ENCODE measurements at places on chromosomes 16 and 17. TPM values are rescaled to one million over a fixed set of nuclear protein-coding genes. Genes with fewer than 3 reads are reported as not detected.

CRISPLD2 gene
- total RNA-seq = 133 TPM

ARHGAP44 gene
- 2.6 TPM for total RNA-seq

ABCA6 gene
- total RNA-seq = 22.8 TPM

WFDC1 gene
- 2.1 TPM for total RNA-seq

HOXB13 gene
- not detected for total RNA-seq

GP1BA gene
- total RNA-seq = 6.1 TPM

RAP1GAP2 gene
- total RNA-seq = 14.5 TPM

DNA sequence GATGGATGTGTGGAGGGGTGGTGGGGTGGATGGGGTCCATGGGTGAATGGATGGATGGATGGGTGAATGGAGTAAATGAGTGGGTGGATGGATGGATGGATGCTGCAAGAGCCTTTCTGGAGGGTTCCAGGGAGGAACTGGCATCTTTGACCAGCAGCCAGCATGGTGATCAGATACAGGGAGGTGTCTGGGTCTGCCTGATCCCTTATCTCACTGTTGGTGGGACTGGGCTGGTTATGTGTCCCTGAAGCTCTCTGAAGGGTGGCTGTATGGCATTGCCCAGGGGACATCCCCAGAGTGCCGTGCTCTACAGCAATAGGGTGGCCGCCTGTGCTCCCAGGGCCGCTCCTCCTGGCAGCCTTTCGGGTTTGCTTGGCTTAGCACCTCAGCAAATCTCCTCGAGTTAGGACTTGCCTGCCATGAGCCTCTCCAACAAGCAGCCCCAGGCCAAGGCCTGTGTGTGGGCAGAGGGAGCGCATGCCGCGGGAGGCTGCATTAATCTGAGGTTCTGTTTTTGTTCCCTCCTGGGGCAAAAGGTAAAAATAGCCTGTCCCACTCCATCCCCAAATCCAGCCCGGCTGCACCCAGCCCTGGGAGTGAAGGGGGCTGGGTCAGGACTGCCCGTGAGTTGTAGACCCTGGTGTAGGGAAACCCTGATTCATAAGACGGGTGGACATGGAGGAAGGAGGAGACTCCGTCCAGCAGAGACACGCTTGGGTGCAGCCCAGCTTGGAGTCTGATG, 165.4 kb downstream of the SEC14L1 start:
- H3K4me3 ChIP-seq = no peak overlapping the region
- no peak overlapping the region for H3K27ac ChIP-seq
- no peaks in the 10 kb centered on the region for H3K27me3 ChIP-seq
- no peak for DNase-seq
- H3K36me3 ChIP-seq = no peaks in the 10 kb centered on the region
- peaks cover 28% of the 10 kb centered on the region for H3K4me1 ChIP-seq

DNA sequence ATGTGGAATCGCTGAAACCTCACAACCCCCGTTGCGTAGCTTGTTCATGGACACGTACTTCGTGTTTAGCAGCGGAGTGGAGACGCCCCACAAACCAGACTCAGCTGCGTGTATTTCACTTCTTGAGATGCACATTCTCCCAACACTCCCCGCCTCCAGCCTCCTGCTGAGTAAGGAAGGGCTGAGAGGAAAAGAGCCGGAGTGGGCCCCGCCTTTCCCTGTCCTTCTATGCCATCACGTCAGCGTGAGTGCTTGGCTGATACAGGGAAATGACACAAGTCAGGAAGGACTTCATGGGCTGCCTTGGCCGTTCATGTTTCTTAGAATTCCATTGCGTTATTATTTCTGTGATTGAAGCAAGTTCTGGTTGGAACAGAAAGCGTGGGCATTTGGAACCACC, 68.6 kb upstream of the CBX4 start:
- H3K4me1 ChIP-seq = peaks cover 3% of the 10 kb centered on the region
- H3K36me3 ChIP-seq = no peaks in the 10 kb centered on the region
- H3K27ac ChIP-seq = no peak overlapping the region

DNA sequence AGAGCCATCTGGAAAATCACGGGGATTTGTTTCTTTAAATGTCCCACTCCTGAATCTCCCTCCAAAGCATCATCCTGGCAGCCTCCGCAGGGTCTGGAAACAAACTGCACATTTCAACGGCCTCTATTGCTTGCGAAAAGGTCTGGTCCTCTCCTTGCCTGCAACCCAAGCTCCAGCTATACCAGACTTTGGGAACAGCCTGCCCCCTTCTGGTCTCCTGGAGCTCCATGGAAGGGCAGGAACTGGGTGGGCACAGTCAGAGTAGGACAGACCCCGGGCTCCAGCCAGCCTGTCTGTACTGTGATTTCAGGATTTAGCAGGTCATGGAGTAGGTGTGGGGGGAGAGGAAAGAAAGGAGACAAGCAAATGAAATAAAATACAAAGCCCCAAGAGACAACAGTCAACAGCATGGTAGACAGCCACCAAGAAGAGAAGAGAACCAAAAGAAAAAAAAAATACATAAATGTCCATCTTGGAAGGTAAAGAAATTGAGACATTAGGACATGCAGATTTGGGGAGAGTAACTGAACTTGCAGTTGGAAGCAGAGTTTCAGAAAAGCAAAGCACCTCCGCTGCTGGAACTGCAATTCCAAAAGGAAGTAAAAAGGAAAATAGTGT, 2.7 kb downstream of the XYLT1 start:
- peaks cover 36% of the 10 kb centered on the region for H3K4me1 ChIP-seq
- no peak overlapping the region for H3K27ac ChIP-seq
- DNase-seq = peak; percentile 81
- peaks cover 5% of the 10 kb centered on the region for H3K27me3 ChIP-seq
- H3K36me3 ChIP-seq = no peaks in the 10 kb centered on the region

DNA sequence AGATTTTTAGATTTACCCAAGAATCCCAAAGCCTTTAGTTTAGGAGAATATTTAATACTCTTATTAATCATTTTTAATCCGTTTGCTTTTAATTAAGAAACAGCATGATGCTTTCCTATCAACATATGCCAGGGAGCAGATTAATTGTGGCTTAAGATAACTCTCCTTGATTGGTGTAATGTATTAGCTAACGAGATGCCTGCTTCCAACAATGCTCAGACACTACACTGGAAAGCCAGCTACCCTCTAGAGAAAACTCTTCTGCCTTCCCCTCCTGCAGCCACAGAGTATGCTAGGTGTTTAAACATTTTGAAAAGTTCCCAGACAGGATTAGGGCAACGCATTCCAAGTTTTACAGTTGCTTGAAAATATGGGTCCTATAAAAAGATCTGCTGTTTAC, 142.2 kb downstream of the AATF start:
- no peaks in the 10 kb centered on the region for H3K36me3 ChIP-seq
- H3K27me3 ChIP-seq = no peaks in the 10 kb centered on the region
- H3K27ac ChIP-seq = peak overlapping the region; percentile 89
- no peak for DNase-seq
- H3K4me3 ChIP-seq = no peak overlapping the region
- H3K4me1 ChIP-seq = peaks cover 39% of the 10 kb centered on the region

- H3K4me1 ChIP-seq = no peaks in the 10 kb centered on the region
- no peaks in the 10 kb centered on the region for H3K36me3 ChIP-seq
- no peak overlapping the region for H3K4me3 ChIP-seq
- DNase-seq = no peak
- H3K27me3 ChIP-seq = no peaks in the 10 kb centered on the region
- H3K27ac ChIP-seq = no peak overlapping the region
Measured at GRCh38 chr16:28035866-28036393, 27.6 kb downstream of the GSG1L start.

DNA sequence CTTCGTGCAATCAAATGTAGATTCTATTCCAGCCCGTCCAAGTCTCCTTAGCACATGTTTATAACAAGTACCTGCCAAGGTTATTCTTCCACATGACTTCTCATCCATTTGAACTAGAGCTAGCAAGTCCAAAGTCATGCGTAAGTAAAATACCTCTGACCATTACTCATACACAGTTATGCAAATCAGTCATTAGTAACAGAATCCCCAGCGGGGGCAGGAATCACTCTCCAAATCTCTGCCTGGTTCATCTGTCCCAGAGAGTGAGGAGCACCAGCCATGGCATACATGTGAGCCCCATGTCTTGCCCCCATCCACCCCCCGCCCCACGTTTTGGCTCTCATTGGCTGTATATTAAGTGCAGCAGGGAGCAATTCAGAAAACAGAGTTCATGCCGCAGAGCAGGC, 27.7 kb downstream of the SRL start:
- H3K27ac ChIP-seq = no peak overlapping the region
- H3K4me1 ChIP-seq = no peaks in the 10 kb centered on the region
- no peak for DNase-seq
- no peaks in the 10 kb centered on the region for H3K27me3 ChIP-seq
- no peaks in the 10 kb centered on the region for H3K36me3 ChIP-seq

DNA sequence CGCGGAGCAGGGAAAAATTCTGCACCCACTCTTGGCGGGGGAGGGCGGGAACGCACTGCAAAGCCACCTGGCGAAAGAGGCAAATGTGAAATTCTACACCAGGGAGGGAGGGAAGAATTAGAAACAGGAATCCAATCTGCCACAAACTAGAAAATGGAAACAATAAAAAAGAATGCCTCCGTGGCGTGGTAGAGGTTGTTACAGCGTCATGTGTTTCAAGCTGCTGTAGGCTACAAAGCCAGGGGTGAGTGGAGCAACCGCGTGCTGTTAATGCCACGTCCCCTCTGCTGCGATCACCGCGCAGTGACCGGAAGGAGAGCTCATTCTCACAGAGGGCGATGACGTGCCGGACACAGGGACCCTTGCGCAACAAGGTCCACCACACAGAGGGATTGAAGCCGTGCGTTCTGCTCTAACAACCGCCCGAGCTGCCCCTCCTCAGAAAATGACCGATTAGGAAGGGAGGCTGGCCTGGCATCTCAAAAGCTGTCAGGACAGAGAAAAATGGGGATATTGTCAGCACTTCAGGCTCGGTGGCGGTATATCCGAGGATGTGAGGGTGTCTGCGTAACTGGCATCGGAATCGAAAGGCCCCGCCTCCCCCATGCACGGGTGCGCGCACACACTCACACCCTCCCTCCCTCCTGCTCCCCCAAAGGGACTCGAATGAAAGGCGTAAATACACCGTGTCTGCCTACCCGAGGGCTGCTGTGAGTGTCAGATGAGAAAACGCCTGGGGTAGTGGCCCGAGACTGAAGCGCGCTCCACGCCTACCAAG, 70.8 kb upstream of the TNRC6C start:
- H3K36me3 ChIP-seq = no peaks in the 10 kb centered on the region
- peaks cover 62% of the 10 kb centered on the region for H3K4me1 ChIP-seq
- DNase-seq = peak; percentile 93
- H3K27me3 ChIP-seq = peaks cover 61% of the 10 kb centered on the region

DNA sequence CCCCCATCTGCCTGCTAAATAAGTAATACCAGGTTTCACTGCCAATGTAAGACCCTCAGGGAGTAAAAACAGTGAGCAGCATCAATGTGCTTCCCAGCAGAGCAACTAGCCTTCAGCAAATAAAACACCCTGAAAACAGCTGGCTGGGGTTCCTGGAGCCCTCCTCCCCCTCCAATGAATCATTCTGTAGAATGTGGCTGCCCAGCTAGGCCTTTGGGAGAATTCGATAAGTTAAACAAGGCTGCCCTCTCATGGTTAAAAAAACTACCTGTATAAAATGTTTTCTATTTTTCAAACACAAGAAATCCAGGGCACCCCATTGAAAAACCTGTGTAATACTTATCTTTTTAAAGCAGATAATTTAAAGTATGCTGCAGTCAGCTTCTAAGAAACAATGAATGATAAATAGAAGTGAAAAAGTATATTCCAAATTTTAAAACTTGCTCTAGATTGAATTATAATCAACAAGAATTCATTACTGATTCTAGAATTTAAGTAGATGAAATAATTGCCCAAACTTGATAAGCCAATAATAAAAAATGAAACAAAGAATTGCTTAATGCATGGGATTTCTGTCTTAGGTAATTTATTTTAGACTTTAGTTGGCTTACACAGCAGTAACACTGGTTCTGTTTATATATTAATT, 9.4 kb upstream of the TOM1L1 start:
- H3K27me3 ChIP-seq = peaks cover 3% of the 10 kb centered on the region
- no peaks in the 10 kb centered on the region for H3K4me1 ChIP-seq
- H3K4me3 ChIP-seq = no peak overlapping the region
- no peaks in the 10 kb centered on the region for H3K36me3 ChIP-seq
- no peak for DNase-seq

DNA sequence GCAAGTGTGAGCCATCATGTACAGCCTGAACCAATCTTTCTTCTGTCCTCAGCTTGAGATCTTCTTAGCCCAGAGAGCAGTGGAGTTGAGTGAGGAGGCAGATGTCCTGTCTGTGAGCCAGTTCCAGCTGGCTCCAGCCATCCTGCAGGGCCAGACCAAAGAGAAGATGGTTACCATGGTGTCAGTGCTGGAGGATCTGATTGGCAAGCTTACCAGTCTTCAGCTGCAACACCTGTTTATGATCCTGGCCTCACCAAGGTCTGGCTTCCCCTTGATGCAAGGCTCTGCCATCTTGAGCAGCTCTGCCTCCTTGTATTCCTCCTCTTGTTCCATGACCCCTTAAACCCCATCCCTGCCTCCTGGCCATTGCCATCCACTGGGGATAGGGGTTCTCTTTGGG, 9.6 kb downstream of the CDK5RAP3 start:
- no peak overlapping the region for H3K4me3 ChIP-seq
- no peak for DNase-seq
- H3K36me3 ChIP-seq = peaks cover 78% of the 10 kb centered on the region
- H3K27ac ChIP-seq = no peak overlapping the region

DNA sequence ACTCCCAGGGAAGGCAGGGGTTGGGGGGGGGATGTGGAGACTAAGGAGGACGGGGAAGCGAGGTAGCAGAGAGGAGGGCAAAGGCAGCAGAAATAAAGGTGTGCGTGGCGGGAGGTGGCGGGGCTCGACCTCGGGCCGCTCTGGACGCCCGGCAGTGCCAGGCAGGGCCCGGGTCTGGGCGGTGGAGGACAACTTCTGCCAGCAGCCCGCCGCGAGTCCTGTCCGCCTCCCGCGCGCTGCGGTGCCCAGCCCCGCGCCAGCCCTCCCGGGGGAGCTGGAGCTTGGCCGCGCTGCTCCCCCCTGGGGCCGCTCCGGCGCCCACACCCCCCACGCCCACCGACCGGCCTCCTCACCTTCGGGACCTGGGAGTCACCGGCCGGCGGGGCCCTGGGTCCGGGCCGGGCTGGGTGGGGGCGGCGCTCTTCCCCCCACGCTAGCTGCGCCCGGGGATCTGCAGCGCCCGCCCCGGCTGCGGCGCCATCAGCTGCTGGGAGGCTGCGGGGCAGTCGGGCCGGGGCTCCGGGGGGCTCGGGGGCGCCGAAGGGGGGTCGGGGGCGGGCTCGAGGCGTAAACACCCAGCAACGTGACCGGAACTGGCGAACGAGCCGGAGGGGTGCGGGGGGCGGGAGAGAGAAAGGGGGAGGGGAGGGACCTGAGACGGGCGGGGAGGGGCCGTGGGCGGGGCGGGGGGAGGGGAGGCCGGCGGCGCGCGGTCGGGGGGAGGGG, at the start of gene CCDC92B:
Gene CCDC92B, minus strand, starts transcription at position 595 of the 726 bp plus-strand sequence. CDS start 14,507 bp downstream, outside the sequence.
- no peaks in the 10 kb centered on the region for H3K36me3 ChIP-seq
- H3K27me3 ChIP-seq = peaks cover 27% of the 10 kb centered on the region
- no peak within 1 kb of the TSS for H3K4me3 ChIP-seq
- peaks cover 9% of the 10 kb centered on the region for H3K4me1 ChIP-seq
- no peak within 1 kb of the TSS for H3K27ac ChIP-seq
